ENCODE measurements at places on chromosomes 11 and 22.

DNA sequence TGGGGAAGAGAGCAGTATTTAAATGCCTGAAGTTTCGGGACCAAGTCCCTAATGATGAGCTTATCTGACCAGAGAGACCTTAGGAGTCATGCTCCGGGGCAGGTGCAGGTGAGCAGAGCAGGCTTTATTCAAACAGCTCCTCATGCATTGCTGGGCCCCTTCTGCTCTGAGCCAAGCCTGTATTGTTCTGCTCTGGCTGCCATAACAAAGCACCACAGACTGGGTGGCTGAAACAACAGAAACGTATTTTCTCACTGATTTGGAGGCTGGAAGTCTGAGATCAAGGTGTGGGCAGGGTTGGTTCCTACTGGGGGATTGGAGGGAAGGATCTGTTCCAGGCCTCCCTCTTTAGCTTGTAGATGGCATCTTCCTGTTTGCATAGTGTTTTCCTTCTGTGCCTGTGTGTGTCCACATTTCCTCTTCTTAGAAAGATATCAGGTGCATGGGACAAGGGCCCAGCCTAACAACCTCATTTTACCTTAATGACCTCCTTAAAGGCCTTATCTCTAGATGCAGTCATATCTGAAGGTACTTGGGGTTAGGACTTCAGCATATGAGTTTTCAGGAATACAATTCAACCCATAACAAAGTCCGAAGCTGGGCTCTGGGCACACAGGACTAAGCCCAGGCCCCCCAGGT is 97.1 kb upstream of the PARVA start:
- no peak for DNase-seq

DNA sequence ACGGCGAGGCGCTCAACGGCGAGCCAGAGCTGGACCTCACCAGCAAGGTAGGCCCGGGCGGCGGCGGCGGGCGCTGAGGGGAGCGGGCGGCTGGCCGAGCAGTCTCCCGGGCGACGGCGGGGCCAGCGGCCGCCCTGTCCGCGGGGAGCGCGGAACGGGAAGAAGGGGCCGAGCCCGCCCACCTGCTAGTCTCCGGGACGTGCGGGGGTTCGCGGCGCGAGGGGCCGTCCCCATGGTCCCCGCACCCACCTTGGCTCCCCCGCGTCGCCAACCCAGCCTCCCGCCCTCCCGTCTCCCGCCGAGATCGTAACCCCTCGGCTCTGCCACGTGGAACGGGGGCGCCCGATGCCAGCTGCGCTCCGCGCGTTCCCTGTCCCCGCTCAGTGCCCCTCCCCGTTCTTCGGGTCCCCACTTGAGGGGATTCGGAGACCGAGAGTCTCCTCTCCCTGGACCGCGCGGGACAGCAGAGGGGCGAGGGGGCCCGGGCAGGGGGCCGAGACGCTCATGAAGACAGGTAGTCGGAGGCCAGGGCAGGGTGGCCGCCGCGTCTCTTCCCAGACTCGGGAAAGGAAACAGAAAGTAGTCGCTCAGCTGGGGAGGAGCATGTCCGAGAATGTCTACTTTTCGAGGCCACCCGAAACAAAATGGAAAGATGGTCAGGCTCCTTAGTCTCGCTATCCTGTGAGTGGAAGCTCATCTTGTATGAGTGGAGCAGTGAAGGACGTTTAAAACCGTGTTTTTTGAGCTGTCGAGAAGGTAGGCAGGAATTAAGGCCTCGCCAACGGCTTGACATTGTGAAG is 557 bp downstream of the GTPBP1 start:
- DNase-seq = no peak

DNA sequence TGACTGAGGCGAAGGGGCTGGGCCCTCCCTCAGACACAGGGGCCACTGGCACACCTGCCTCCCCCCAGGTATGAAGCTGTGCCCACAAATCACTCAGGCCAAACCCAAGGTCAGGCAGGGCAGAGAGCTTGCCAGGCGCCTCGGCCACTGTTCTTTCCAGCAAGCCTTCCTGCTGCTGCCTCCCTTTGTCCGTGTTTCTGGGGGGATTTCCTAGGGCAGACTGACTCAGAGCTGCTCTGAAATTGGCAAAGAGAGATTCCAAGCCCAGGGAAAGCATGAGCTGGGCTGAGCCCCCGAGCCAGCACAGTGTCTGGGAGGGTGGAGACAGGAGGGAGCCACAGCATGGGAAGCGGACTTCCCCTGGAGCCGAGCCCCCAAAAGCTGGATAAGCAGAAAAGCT is 33.2 kb downstream of the PPP2R1B start:
- no peak for DNase-seq

DNA sequence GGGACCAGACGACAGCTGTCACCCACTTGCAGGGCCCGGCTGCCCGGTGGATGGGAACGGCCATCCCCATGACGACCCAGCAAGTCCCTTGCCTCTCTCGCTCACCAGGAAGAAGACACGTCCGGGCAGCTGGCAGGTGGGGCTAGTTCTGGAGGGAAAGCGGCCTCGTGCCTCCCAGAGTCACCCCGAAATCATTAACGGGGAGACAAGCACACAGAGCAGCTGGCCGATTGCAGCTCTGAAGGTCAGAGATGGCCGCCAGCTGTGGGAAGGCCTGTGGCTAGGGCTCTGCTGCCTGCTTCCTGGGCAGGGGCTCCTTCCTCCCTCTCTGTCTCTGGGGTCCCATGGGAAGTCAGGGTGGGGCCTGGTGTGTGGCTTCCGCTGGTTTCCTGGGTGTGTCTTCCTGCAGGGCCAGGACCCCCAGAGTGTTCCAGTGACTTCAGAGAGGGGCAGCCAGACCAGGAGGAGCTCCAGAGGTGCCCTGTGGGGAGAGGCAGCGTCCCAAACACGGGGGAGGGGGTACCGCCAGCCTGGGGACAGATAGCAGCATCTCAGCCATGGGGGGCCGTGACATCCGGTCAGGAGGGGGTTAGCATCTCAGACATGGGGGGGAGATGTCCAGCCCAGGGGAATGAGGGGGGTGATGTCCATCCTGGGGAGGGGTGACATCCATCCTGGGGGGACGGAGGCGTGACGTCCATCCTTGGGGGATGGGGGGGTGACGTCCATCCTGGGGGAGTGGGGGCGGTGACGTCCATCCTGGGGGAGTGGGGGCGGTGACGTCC is 114.9 kb downstream of the KCNQ1 start:
- DNase-seq = no peak

GRCh38 chr11:70423523-70424505 is 25.5 kb downstream of the CTTN start:
- DNase-seq = no peak

GRCh38 chr11:117525866-117526542 is 198.3 kb downstream of the CEP164 start:
- DNase-seq = no peak

DNA sequence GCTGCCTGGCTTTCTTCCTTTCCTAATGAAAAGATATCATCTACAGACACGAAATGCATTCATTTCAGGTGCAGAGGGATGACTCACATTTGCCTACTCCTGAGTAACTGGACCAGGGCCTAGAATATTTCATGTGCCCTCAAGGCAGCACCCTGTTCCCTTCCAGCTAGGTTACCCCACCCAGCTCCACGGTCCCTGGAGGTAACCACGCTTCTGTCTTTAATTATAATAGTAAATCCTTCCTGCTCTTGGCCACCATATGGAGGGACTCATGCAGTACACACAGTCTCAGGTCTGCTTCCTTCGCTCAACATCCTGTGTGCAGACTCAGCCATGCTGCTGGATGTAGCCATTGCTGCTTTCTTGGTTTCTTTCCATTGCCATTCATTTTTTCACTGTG is 22.3 kb downstream of the DHCR7 start:
- no peak for DNase-seq

GRCh38 chr11:216081-216974 is 8.8 kb downstream of the RIC8A start:
- DNase-seq = no peak

- DNase-seq = no peak
Observed at GRCh38 chr11:271319-271715, 6.9 kb upstream of the NLRP6 start.

DNA sequence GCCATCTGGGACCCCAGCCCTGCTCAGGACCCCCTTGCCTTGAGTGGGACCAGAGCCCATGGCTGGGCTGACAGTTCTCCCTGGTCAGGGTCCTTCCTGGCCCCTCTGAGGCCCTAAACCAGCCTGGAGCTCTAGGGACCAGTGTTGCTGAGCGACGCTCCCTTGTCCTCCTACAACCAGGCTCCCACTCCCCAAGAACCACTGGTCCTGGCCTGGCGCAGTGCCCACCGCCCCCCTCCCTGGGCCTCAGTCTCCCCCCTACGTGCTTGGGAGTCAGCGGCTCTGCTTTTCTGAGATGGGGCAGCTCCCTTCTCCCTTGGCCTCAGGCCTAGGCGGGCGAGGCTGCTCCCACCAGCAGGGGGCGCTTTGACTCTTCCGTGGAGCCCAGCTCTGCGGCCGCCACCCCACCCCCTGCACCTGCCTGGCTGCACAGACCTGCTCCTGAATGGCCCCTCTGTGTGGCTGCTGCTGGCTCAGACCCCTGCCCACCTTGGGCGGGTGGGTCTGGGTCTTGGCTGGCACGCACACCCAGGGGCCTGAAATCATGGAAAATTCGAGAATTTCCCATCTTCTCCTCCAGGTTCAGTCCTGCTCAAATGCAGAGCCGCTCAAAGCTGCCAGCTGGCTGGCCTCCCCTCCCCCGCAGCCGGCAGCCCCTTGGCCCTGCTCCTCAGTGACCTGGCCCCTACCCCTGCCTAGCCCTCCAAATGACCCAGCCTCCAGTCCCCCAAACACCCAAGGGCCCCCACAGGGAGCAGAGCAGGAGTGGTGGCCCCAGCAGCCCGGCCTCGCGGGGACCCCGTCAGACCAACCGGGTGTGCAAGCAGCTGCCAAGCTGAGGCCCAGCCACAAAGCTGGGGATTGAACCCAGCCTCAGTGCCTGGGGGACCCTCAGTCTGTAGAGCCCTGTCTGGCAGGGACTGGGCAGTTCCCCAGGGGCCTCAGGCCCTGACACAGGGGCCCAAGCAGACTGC is 9.1 kb downstream of the PRR33 start:
- peak; percentile 36 for DNase-seq

- DNase-seq = no peak
Observed at GRCh38 chr11:123477205-123477907, 47.3 kb downstream of the GRAMD1B start.

GRCh38 chr11:128179039-128179438 is 408.3 kb downstream of the ETS1 start:
- DNase-seq = no peak

GRCh38 chr22:38844315-38845003 is 631 bp upstream of the NPTXR start:
- DNase-seq = no peak

GRCh38 chr11:57154739-57155138 is 27.0 kb upstream of the LRRC55 start:
- no peak for DNase-seq

GRCh38 chr22:24104307-24105012 is 76.8 kb upstream of the SUSD2 start:
- DNase-seq = no peak

DNA sequence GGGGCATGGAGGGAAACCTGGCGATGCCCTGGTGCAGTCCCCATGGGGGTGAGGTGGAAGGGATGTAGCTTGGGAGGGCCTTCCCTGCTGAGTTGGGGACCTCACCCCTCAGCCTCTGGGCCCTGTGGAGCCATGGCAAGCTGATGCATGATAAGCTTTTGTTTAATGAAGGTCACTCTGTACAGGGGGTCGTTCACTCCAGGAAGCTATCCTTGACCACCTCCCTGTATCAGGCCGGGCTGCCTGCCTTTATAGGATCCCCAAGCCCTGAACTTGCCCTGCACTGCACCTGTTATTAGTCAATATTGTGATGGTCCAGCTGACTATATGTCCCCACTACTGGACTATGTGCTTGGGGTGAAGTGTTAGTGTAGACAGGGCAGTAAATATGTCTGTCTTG is 49.7 kb upstream of the MYEOV start:
- no peak for DNase-seq

DNA sequence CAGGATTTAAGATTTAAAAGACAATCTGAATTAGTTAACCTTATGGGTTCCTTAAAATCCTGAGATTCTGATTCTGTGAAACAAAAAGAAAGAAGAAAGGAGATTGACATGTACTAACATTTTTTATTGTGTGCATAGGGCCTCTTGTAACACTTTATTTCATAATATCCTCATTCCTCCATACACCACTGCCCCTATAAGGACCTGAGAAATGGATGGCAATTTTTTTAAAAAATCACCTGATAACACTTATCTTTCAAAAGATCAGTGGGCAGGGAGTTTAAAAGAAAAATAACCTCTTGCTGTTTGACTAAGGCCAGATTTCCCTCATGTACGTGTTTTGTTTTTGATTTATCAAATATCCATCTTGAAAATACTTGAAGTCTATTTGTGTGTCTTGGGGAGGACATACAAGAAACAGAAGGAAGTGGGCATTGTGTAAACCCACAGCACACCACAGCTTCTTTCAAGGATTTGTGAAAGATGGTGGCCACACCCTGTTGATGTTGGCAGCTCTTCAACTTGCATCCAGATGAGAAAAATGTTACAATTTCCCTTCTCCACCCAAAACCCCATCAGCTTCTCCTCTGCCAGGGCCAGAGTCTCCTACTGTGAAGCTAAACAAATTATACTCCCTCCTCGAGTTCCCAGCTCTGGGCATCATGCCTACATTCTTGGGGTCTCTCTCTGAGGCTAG is 35.0 kb upstream of the MPEG1 start:
- DNase-seq = peak; percentile 77

- peak; percentile 84 for DNase-seq
Observed at GRCh38 chr11:36594316-36594989, at the start of gene IFTAP. IFTAP (plus strand) TSS chr11:36594502; CDS start chr11:36610104, 15,602 bp downstream.

DNA sequence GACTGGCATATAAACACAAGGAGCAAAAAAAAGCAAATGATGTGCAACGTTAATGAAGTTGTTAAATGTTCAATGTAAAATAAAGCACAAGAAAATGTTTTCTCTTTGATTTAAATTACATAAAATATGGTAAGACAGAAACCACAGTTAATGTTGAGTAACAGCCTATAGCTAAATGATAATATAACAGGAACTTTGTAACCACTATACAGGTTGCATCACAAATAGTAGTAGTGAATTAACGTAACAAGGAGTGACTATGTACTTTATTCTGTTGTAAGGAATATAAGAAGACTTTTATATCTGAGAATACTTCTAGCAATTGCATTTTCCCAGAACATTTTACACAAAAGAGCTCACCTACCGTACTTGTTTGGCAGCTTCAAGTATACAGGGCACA is 16.9 kb downstream of the SAAL1 start:
- no peak for DNase-seq

DNA sequence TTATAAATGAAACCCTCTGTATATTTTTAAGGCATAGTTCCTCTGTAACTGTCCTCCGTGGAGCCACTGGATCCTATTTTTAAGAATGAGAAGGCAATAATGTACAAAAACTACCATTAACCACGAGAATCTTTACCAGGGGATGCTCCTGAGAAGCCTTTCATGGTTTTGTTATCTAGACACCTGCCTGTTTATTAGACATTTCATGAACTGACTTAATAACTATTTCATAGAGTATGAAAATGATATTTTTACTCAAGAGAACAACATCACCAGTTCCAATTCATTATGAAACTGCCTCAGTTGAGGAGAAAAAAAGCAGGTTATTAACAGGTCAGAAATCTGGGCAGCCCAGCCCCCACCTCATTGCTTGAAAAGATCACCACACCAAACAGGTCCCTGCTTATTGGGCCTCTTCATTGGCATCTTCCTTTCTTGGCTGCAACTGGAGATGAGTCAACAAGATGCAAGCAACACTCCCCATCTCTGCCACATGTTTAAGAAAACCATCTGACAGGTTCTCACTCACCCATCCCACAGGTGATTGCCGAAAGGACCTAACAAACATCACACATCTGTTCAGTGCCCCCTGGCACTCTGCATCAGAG is 27.8 kb downstream of the ETS1 start:
- no peak for DNase-seq

GRCh38 chr11:119615003-119615881 is 113.8 kb downstream of the NECTIN1 start:
- DNase-seq = peak; percentile 3

- no peak for DNase-seq
Observed at GRCh38 chr11:131955904-131956303, 585.5 kb downstream of the NTM start.

All from NCI-H460 (cell line).